ENCODE measurements at places on chromosomes 4 and X. TPM values are rescaled to one million over a fixed set of nuclear protein-coding genes. Genes with fewer than 3 reads are reported as not detected.

DNA sequence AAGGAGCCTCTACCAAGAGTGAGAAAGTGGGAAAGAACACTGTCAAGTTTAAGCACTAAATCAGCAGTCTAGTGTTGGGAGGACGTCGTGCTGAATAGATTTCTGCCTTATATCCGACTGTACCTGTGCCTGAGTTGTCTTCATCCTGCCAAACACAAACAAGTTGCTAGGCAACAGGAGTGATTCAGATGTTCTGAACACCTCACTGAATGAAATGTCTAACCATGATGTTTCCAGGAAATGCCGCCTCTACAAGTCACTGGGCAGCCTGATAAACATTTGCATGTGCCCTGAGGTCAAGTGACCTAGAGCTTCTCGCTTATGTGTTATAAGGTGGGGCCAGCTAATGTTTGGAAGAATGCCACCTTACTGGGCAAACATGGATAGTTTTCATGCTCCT, 37.9 kb downstream of the SGMS2 start:
- DNase-seq = peak; percentile 92
- H3K36me3 ChIP-seq = 0 out of 2 replicates have a peak, but pooled peaks cover 2% of the 10 kb centered on the region
- peaks cover 29% of the 10 kb centered on the region for H3K4me1 ChIP-seq
- H3K4me3 ChIP-seq = no peak overlapping the region
- H3K27ac ChIP-seq = peak overlapping the region; percentile 77

GRCh38 chr4:77599378-77599777, 6.2 kb upstream of the CXCL13 start:
- peak; percentile 67 for DNase-seq
- no peaks in the 10 kb centered on the region for H3K4me1 ChIP-seq
- H3K27me3 ChIP-seq = peaks cover 21% of the 10 kb centered on the region
- H3K4me3 ChIP-seq = no peak overlapping the region
- no peak overlapping the region for H3K27ac ChIP-seq

DNA sequence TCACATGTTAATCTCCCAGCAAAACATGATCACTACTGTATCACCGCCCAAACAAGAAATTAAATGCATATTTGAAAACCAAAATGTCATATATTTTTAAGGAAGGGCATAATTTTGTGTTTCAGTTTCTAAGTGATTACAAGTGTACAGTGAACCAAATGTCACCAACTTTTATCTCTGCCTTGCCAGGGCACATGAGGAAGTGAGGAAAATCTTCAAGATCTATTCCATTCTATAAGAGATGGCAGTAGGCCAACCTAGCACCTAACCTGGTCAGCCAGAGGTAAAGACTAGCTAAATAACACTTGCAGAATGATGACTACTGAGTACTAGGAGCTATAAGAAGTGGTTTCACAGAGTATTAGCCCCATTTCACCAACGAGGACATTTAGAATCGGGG, 107.2 kb downstream of the ATP11C start:
- H3K27me3 ChIP-seq = no peaks in the 10 kb centered on the region
- peaks cover 22% of the 10 kb centered on the region for H3K4me1 ChIP-seq
- no peak for DNase-seq
- no peak overlapping the region for H3K4me3 ChIP-seq

GRCh38 chrX:4825550-4825949, 1112.1 kb upstream of the PRKX start:
- H3K27me3 ChIP-seq = no peaks in the 10 kb centered on the region
- peaks cover 10% of the 10 kb centered on the region for H3K4me1 ChIP-seq
- no peak overlapping the region for H3K4me3 ChIP-seq
- DNase-seq = no peak

DNA sequence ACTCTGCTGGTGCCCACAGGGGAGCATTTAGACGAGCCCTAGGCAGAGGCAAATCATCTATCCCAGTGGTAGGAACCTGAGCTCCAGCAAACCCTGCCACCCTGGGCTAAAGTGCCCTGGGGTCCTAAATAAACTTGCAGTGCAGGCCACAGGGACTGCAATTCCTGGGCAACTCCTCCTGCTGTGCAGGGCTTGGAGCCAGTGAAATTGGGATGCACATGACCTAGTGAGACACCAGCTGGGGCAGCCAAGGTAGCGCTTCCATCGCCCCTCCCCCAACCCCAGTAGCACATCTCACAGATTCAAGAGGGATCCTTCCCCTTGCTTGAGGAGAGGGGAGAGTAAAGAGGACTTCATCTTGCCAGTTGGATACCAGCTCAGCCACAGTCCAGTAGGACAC, 44.1 kb downstream of the CHRNA9 start:
- H3K36me3 ChIP-seq = no peaks in the 10 kb centered on the region
- H3K27me3 ChIP-seq = no peaks in the 10 kb centered on the region
- DNase-seq = no peak

Gene CFAP99
- 1.3 TPM for total RNA-seq

All from PC-3 (cell line).